Fibroblast of skin of right biceps (primary cell): ENCODE measurements at places on chromosomes 13 and 19.

DNA sequence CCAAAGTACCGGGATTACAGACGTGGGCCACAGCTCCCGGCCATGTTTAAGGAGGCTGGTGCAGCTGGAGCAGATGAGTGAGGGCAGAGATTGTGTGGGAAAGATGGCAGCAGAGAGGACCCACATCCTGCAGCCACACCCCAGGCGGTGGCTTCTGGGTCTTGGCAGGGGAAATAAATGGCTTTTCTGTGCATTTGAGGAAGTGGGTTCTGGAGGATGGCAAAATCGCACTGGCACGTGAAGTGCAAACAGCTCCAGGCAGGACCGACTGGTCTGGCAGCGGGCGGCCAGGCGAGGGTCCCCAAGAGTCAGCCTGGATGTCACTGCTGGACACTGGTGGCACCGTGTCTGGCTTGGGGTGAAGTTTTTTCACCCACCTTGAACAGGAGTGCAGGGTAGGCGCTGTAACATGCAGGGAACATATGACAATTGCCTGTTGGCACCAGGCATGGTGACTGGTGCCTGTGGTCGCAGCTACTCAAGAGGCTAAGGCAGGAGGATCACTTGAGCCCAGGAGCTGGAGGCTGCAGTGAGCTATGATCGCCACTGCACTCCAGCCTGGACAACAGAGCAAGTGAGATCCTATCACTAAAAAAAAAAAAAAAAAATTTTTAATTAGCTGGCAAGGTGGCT lies 8.4 kb downstream of the B3GNT3 start:
- DNase-seq: no peak

GRCh38 chr13:83536941-83537340 lies 345.3 kb downstream of the SLITRK1 start:
- no peak for DNase-seq

- DNase-seq: no peak
Observed at GRCh38 chr13:107770541-107770940, 444.8 kb downstream of the LIG4 start.

DNA sequence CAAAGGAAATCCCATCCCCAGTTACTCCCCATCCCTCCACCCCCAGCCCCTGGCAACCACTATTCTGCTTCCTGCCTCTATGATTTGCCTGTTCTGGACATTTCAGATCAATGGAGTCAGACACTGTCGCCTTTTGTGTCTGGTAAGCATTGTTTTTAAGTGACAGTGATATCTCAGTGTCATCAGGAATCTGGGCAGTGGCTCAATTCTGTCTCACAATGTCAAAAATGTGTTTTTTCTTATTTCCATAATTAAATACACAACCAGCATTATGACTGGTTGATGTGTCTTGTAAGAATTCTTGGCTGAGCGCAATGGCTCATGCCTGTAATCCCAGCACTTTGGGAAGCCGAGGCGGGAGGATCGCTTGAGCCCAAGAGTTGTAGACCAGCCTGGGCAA lies 20.2 kb upstream of the PGLS start:
- DNase-seq: peak; percentile 66

GRCh38 chr13:99329477-99329876 lies 22.3 kb upstream of the GPR183 start:
- DNase-seq: no peak

DNA sequence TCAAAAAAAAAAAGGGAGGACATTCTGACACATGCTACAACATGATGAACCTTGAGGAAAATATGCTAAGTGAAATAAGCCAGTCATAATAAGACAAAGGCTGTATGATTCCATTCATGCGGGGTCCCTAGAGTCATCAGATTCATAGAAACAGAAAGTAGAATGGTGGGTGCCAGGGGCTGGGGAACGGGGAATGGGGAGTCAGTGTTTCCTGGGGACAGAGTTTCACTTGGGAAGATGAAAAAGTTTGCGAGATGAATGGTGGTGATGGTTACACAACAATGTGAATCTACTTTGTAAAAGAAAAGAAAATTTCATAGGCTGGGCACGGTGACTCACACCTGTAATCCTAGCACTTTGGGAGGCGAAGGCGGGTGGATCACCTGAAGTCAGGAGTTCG lies 6.1 kb upstream of the CLEC4G start:
- DNase-seq: no peak

DNA sequence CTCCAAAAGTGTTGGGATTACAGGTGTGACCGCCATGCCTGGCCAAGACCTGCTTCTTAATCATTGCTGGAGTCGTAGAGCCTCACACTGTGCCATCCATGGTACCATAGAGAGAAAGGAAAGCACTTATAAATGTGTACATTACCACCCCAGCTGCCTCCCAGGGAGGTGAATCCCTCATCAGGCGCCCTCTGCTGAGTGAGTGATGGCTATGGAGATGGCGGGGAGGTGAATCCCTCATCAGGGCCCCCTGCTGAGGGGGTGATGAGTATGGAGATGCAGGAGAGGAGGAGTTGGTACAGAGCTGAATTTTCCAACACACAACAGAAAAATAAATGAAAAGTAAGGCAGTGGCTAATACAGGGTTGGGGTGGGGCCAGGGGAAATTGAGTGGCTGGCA lies 263.4 kb downstream of the UQCRFS1 start:
- no peak for DNase-seq

DNA sequence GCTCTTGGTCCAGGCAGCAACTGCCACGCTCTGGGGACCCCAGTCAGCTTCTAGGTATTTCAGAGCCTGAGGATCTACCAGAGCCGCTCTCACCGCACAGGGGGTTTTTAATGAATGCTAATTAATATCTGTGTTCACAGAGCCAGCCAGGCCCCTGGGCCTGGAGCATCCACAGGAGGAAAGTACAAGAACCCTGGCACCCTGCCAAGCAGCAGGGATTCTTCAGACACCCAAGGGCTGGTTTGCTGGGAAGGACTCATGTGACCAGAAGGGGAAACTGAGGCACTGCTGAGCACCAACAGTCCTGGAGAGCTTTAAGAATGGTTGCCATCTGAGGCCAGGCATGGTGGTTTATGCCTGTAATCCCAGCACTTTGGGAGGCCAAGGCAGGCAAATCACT lies 38.0 kb upstream of the ADGRE5 start:
- DNase-seq: no peak

DNA sequence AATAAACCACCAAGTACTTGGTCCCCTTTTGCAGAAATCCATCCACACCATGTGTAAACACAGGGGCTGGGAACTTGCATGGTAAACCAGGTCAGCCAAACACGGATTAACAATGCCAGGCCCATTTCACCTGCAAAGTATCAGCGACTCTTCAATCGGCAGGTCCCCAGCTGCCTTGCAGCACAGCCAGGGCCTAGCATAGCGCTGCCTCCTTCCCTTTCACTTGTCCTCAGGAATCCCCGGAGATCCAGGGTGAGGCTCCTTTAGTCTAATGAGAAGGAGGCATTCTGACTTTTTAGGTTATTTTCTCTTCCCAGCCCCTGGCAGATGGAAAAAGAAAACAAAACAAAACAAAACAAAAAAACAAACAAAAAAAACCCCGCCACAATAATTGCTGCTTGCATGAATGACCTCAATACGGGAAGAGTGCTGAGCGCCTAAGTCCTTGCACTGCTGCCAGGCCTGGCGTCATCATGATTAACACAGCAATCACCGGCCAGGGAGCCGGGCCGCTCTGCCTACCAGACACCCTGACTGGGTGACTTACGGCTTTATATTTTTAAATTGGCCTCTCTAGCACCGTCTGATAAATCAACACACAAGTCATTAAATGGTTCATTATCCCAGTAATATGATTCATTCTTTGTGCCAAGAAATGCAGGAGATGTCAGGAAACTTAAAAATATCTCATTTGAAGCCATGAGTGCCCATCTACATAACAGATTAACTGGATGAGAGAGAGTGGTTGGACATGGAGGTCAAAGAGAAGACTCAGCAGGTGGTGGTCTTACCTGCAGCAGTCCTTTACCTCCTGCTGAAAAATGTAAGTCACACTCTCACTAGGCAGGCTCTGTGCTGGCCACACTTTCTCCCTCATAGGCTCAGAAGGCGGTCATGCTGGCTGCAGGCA lies 692.7 kb downstream of the UQCRFS1 start:
- DNase-seq: no peak

GRCh38 chr19:52187407-52187806 lies 2.4 kb upstream of the PPP2R1A start:
- no peak for DNase-seq

DNA sequence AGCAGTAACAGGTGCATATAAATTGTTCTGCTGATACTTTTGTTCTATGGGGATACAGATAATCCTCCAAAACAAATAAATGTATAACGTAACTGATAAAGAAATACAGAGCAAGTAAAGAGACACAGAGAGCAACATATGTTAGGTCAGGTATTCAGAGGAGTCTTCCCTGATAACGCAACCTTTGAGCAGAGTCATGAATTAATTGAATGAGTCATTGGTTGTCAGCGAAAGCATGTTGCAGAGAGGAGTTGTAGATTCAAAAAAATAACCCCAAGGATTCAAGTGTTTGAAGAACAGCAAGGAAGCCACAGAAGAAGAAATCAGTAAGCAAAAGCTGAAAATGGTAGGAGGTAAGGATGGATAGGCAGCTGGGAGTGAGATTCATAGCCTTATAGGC lies 245.2 kb downstream of the TBC1D4 start:
- peak; percentile 36 for DNase-seq

GRCh38 chr19:35217649-35217990 lies 10.9 kb downstream of the FAM187B start:
- no peak for DNase-seq

- DNase-seq: peak; percentile 23
Observed at GRCh38 chr13:48491423-48492095, 41.3 kb downstream of the RCBTB2 start.

- DNase-seq: no peak
Observed at GRCh38 chr13:64962404-64962803, 2267.7 kb downstream of the PCDH9 start.

- DNase-seq: peak; percentile 55
Observed at GRCh38 chr19:46404055-46404752, 9.2 kb downstream of the CCDC8 start.

GRCh38 chr13:114112826-114113322 lies 19.5 kb downstream of the RASA3 start:
- no peak for DNase-seq

- DNase-seq: no peak
Observed at GRCh38 chr13:18232994-18233782, 948.4 kb downstream of the TUBA3C start.

- DNase-seq: no peak
Observed at GRCh38 chr13:47837104-47837880, 163.8 kb downstream of the SUCLA2 start.

DNA sequence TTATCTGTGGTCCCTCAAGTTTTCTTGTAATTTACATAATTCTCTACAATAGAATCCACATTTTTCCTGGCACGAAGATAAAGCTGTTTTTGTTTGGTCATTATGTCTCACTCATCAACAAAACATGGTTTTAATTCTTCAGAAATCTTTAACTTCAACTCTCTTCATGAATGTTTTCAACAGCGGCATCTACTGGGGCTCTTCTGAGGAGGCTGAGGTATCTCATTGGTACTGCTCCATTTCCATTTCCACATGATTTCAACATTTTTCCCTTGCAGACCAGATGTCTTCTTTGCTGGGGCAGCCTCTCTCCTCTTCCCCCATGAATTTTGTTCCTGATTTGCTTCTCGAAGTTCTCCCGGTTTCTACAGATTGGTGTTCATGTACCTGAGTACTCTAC lies 5.8 kb upstream of the KBTBD7 start:
- no peak for DNase-seq
